GM12892 (cell line): ENCODE measurements at places on chromosomes 2 and 18.

DNA sequence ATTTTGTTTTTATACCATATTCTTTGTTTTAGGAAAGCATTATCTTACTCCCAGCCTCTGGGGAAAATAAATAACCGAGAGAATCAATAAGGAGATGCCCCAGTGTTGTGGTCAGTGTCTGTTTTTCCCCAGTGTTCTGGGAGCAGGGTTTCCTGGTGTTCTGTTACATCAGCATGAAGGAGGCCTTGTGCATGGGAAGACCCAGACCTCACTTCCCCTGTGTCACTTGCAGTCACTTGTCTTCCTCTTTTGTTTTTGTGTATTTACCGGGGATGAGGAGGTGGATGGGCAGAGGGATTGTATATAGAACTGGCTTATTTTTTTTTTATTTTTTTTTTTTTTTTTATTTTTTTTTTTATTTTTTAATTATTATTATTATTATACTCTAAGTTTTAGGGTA is 45.0 kb upstream of the MGAT5 start:
- no peak for DNase-seq

- no peak for DNase-seq
These were observed 23.3 kb downstream of the RAB31 start for GRCh38 chr18:9731380-9731779.

DNA sequence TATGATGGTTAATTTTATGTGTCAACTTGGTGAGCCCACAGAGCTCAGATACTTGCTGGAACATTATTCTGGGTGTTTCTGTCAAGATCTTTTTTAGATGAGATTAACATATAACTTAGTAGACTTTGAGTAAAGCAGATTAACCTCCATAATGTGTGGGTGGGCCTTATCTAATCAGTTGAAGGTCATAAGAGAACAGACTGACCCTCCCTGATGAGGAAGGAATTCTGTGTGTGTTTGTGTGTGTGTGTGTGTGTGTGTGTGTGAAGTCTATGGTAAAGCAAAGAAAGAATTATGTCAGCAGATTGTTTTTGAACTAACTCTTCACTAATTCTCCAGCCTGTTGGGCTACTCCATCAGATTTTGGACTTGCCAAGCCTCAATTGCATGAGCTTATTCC is 232.2 kb upstream of the MEX3C start:
- DNase-seq: no peak

- DNase-seq: no peak
These were observed 3.2 kb upstream of the DYTN start for GRCh38 chr2:206721256-206721920.

GRCh38 chr2:133123904-133124303 is 444.4 kb downstream of the NCKAP5 start:
- DNase-seq: no peak

- DNase-seq: no peak
These were observed 75.6 kb downstream of the MBP start for GRCh38 chr18:77057006-77057395.

DNA sequence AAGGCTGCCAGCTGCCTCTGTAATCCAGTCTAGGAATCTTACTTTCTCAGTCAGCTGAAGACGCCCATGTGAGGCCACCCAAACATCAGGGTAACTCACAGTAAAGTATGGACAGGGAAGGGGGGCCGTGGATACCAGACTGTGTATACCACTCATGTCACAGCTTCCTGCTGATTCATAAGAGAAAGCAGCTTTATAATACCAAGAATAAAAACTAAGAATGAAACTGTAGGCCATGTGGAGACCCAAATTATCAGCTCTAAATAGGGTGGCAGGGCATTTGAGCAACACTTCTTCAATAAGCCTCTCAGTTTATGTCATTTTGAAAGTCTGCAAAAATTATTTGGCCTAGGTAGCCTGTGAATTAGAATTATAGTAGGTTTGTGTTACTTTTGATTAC is 115.0 kb upstream of the CDCA7 start:
- DNase-seq: peak; percentile 41

- no peak for DNase-seq
These were observed 59.8 kb upstream of the PELI1 start for GRCh38 chr2:64203858-64204632.

DNA sequence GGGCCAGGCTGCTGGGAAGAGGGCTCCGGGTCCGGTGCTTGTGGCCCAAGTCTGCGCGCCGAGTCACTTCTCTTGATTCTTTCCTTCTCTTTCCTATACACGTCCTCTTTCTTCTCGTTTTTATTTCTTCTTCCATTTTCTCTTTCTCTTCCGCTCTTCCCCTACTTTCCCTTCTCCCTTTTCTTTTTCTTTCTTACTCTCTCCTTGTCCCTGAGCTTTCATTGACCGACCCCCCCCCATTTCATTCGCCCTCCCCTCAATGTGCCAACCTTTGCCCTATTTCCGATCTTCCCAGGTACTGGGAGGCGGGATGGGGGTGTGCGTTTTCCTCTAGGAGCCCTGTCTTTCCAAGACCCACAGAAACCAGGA is 1.8 kb downstream of the ONECUT2 start:
- DNase-seq: no peak

DNA sequence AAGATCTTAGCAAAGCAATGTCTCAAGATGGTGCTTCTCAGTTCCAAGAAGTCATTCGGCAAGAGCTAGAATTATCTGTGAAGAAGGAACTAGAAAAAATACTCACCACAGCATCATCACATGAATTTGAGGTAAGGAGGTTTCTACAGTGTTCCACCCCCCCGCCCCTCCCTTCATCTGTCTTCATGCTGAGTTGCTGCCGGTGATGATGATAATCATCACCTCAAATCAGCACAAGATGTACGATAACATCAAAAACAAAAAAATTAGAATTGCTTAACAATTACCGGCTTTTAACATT is 14.6 kb downstream of the UGP2 start:
- no peak for DNase-seq

GRCh38 chr2:205539603-205540002 is 142.7 kb upstream of the NRP2 start:
- no peak for DNase-seq

- no peak for DNase-seq
These were observed 430 bp upstream of the CHMP1B start for GRCh38 chr18:11850821-11851145.

DNA sequence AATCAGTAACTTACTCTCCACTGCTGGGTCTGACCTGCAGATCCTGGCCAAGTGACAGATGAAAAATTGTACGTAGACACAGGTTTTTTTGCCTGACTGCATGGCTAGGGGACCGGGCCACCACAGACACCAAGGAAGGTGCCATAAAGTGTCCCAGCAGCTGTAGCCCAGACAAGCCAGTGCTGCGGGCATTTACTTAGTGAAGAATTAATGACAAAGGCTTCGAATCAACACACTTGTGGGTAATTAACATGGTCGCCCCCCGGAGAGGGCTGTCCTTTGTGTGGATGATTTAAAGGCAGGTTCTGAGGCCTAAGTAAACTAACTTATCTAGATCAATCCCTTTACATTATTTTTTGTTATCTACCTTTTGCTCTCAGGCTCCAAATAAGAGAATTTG is 1709.1 kb upstream of the LRRTM1 start:
- no peak for DNase-seq

DNA sequence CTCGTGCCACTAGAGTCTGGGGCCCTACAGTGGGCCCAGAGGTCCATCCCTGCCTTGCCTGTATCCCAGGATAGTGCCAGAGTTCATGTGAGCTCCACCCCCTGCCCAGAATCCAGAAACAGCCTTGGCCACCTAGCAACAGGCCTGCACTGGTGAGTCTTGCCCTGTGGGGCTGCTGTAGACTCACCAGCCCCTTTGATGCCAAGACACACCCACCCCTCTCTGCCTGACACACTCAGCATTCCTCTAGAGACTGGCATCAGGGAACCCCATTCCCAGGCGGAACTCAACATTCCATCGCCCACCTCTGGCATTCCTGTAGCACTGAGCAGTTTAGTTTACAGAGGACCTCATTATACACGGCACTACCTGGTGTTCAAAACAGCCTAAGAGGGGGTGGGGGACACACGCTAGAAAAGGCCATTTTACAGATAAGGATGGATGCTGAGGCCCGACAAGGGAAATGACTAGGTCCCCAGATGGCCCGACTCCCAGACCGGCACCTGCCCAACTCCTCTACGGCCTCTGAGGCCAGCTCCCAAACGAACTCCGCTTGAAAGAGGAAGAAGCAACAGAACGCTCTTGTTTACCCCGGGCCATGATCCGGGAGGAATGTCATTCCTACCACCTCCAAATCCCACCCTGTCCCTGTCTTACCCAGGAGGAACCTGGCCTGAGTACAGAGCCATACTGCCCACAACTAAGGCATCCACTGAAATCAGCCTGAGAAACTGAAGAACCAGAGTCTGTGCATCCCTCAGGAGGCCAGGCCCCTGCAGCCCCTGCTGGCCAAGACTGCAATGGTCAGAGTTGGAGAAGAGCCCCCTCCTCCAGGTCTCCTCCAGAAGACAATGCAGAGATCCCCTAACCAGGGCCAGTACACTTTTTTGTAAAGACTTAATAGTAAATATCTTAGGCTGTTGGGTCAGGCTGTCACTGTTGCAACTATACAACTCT is 180.2 kb downstream of the TNS1 start:
- DNase-seq: no peak

GRCh38 chr2:19823507-19823906 is 78.3 kb downstream of the TTC32 start:
- DNase-seq: no peak

GRCh38 chr2:97914691-97915213 is 81.0 kb downstream of the TMEM131 start:
- DNase-seq: no peak

- DNase-seq: peak; percentile 24
These were observed 76.0 kb downstream of the CD28 start for GRCh38 chr2:203782262-203782976.

GRCh38 chr2:95361216-95361980 is 41.1 kb upstream of the FAHD2A start:
- no peak for DNase-seq

DNA sequence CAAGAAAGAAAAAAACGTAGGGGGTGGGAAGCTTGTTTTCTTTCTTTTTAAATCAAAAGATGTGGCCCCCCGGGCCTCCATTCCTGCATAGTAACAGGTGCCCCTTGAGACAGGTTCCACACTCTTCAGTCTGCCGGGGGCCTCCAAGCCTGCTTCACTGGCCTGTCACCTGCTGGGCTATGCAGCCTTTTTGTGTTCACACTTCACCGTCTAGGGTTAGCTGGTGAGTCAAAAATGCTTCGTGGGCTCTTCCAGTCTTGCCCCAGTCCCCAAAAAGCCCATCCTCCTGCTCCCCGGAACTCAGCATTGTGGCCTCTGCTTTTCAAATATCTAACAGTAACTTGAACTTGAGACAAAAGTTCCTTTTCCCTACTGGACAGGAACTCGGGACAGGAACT is 67.9 kb downstream of the POLR1A start:
- no peak for DNase-seq

GRCh38 chr2:79640001-79640400 is 127.2 kb downstream of the CTNNA2 start:
- no peak for DNase-seq

GRCh38 chr2:105795575-105795934 is 50.8 kb downstream of the NCK2 start:
- DNase-seq: no peak

- DNase-seq: no peak
These were observed 379.0 kb upstream of the TCF4 start for GRCh38 chr18:55967019-55967418.

- DNase-seq: no peak
These were observed 3.4 kb downstream of the FZD7 start for GRCh38 chr2:202037086-202037485.

DNA sequence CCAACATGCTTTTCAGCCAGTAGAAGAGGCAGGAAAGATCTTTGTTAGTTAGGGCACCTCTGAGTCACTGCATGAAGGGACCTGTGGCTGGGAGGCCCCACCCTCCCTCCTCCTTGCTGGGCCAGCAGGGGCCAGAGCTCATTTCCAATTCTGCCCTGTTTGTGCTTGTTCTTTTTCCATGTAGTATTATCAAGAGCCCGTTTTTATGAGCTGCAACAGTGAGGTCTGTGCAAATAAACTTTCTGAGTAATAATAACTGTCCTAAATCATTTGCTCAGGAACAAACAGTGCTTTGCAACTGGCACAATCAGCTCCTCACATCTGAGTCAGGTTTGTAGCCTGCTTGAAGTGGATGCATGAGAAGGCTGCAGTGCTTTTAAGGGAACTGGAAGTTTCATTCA is 128.0 kb downstream of the ARL4C start:
- no peak for DNase-seq

DNA sequence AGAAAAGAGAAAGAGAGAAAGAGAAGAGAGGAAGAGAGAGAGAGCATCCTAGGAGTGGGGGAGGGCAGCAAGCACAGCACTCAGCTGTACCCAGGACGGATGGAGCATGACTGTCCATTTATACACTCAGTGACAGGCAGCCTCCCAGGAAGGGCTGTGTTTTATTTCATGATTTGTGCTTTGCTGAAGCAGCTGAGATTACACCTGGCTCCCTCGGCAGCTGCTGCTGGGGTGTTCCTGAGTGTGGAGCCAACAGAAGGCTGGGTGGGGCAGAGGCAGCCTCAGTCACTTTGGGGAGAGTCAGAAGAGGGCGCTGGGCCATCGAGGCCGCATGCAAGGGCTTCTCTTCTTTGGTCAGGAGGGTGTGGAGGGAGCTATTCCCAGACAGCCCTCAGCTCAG is 47.8 kb upstream of the TEX51 start:
- no peak for DNase-seq

DNA sequence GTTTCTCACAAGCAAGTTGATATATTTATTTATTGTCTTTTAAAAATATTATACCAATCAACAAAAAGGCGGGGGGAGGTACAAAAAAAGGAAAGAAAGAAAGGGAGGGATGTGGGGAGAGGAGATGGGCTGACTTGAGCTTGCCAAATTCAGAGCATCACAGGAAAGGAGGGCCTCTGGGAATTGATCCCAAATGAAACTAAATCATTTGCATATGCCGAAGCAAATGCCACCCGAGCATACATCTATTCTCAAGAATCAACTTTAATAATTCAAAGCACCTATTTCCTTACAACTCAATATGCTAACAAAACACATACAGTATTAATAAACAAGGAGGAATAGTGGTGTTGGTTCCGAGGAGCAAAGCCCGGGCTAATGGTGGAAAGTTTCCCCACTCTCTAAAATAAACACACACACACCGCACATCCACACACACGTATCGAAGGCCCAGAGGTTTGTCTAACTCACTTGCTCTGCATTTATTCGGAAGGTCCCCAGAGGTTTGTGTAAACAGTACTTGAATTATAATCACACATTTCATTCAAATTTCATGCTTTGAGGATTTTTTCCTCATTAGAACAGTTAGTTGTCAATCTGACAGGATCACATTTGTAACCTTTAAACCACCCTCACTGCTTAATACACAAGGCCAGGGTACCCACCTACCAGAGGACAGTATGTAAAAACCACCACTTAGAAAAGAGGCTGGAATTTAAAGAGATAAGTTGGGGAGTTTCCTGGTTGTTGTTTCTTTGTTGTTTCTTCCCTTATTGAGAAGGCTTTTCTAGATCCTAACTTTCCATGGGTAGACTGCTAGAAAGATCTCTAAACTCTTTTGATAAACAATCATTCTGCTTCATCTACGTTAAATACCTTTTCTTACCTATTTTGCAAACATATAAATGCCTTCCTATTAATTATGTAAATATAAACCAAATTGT is 264.7 kb downstream of the TCF4 start:
- no peak for DNase-seq
